ENCODE measurements at places on chromosomes 13 and 19.

DNA sequence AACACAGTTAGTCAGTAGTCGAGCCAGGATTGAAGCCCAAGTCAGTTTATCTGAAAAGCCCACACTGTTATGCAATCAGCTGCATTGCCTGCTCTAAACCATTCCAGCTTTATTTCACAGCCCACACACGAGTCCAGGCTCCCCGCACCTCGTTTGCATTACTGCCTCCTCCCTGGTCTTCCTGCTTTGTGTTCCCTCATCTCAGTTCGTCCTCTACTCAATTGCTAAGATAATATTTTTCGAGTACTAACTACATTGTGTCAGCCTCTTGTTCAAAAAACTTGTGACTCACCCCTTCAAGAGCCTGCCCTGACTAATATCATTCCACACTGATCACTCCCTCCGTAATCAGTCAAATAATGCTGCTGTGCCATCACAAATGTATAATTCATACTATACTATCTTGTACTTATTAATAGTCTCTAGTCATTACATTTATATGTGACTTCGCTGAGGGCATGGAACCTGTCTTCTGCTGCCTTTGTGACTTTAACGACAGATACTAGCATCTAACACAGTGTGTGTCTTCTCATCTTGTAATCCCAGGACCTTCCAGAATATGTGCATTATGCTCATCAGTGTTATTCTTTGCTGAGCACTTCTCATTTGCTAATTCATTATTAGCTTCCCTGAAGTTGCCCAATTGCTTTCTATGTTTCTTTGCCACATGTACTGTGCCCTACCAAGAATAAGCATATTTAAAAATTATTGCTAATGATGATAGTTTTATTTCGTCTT lies 26.2 kb upstream of the WDFY2 start:
- DNase-seq: no peak

- no peak for DNase-seq
These were observed 505 bp upstream of the SHKBP1 start for GRCh38 chr19:40576151-40576584.

- DNase-seq: no peak
These were observed 6.7 kb upstream of the PGPEP1 start for GRCh38 chr19:18333680-18334079.

- DNase-seq: no peak
These were observed 133.4 kb downstream of the OXGR1 start for GRCh38 chr13:96860882-96861281.

DNA sequence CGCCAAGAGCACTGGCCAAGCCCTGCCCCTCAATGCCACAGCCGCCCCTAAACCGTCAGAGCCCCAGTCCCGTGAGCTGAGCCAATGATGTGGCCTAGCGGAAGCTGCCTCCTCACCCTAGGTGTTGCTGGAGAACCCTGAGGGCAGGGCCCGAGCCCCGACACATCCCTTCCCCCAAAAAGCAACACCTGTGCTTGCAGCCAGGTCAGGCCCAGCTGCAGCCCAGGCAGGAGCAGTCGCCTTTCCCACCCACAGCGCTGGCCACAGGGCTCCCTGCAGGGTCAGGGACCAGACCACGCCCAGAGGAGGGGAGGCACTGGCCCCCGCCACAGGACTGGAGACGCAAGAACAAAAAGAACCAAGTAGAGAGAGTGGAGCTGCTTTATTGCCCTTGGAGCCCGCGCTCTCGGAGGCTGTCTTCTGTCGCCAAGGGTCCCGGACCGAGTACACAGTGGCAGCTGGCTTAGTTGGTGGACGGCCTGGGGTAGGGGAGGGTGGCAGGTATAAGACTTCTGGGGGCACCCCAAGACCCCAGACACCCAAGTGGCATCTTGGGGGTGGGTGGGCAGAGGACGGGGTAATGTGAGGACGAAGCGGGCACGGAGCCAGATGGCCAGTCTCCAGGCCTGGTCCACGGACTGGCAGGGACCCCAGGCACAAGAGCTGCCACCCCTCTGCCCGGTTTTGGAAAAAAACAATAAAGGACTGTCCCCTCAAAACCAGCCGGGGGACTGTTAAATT lies 3.3 kb downstream of the P2RY11 start:
- DNase-seq: no peak

DNA sequence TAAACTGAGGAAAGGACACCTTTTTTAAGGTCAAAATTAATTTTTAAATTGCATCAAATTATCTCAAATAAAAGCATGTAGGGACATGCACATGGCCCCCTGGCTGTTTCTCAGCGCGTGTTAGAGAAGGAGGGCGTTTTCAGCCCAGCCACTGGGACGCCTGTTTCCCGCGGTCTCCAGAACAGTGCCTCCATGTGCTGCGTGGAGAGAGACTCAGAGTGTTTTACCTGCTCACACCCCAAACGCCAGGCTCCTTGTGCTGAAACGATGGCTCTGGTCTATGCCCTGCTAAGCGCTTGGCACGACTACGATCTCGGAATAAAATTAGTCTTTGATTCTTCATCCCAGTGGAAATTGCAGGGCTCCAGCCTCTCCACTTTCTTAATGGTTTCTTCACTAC lies 20.0 kb upstream of the SPACA7 start:
- DNase-seq: no peak

DNA sequence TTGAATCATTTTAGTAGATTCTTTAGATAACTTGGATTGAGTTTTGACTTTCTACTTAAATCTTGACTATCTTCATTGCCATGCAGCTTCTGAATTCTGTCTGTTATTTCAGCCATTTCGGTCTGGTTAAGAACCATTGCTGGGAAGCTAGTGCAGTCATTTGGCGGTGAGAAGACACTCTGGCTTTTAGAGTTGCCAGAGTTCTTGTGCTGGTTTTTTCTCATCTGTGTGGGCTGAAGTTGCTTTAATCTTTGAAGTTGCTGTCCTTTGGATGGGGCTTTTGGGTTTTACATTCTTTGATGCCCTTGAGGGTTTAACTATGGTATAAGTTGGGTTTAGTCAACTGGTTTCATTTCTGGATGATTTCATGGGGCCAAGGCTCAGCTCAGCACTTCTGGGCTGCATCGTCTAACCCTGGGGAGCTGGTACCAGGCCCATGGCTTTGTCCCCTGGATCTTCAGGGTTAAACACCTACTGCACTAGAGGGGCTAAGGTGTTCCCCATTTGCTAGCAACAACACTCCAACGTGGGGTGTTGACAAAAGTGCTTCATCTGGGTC lies 10.0 kb upstream of the IGFL2 start:
- DNase-seq: no peak

DNA sequence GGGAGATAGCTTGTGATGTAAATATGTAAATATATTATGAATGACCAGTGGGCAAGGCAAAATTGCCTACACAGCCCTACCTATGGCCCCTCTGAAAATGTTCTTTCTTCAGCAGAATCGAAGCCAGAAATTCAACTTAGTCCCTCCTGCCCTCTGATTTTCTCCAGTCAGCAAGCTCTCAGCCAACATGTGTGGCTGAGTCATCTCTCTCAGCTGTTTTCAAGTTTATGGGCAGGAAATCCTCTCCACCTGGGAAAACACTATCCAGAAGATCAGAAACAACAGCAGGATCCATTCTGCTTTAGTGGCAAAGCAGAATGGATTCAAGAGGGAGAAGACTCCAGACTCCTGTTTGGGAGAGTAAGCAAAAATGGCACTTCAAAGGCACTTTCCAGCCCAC lies 8.9 kb upstream of the ZNF527 start:
- DNase-seq: no peak

DNA sequence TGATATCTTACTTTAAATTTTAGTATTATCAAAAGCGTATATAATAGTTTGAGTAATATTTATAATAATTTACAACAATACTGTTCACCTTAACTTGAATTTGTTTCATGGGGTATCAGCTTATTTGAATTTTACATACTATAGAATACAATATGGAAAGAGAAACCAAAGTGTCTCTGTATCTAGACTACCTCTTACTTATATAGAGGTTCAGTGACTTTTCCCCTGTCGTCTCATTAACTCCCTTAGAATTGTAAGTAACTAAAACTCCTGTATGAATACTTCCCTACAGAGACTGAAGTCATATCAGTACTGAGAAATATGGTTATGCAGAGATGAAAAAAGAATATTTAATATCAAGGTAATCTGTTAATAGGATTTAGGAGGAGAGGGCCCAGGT lies 26.8 kb downstream of the COG6 start:
- no peak for DNase-seq

- no peak for DNase-seq
These were observed 92.1 kb downstream of the USP12 start for GRCh38 chr13:27079421-27079958.

GRCh38 chr13:35954207-35954560 lies 177.0 kb downstream of the DCLK1 start:
- DNase-seq: no peak

DNA sequence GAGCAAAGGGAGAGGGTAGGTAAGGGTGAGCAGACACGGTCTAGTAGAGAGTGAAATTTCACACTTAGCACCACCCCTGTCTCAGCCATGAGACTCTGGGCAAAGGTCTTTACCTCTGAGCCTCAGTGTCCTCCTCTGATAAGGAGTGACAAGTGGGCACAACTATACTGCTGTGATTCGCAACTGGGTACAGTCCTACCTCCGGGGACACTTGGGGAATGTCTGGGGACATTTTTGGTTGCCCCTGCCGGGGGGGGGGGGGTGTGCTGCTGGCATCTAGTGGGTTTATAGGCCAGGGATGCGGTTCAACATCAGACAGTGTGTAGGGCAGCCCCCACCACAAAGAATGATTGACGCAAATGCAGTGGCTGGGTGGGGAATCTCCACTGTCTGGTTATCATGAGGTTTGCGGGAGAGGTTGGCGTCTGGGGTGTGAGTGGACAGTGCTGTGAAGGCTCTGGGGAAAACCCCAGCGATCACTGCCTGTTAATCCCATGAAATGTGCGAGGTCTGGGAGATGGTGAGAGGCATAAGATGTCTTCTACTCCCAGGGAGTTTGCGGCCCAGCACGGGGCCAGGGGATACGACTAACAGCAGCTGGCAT lies 4.3 kb downstream of the NACC1 start:
- no peak for DNase-seq

- DNase-seq: no peak
These were observed 46.0 kb upstream of the RANBP3 start for GRCh38 chr19:6023936-6024335.

DNA sequence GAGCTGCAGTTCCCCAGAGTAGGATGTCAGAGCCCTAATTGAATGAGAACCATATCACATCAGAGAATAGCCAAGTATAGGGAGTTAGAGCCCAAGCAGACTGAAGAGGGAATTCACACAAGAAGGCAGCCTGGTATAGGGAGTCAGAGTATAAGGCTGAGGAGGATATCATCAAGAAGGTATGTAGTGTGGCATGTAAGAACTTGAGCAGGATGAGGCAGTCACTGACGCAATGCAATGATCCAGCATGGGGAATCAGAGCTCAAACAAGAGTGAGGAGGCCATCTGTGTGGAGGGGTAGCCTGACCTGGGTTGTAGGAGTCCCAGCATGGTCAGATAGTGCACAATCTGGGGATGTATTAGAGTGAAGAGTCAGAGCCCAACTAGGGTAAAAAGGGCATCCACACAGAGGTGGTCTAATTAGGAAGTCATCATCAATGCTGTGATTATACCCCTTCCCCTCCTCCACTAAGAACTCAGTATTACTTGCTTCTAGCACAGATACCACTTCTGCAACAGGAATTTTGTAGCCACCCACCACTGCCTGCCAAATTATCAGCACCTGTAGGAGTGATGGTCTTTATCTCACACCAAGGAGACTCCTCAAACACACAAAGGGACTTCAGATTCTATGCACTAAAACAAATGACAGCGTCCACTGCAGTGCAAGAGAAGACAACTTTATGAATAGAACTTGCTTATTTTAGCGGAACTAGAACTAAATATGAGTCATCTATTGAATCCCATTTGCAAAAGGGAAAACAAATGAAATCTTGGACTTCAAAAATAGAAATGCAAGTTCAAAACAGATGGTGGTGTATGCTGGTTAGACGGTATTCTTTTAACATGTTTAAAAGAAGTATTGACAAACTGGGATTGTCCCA lies 107.2 kb downstream of the FNDC3A start:
- DNase-seq: no peak

DNA sequence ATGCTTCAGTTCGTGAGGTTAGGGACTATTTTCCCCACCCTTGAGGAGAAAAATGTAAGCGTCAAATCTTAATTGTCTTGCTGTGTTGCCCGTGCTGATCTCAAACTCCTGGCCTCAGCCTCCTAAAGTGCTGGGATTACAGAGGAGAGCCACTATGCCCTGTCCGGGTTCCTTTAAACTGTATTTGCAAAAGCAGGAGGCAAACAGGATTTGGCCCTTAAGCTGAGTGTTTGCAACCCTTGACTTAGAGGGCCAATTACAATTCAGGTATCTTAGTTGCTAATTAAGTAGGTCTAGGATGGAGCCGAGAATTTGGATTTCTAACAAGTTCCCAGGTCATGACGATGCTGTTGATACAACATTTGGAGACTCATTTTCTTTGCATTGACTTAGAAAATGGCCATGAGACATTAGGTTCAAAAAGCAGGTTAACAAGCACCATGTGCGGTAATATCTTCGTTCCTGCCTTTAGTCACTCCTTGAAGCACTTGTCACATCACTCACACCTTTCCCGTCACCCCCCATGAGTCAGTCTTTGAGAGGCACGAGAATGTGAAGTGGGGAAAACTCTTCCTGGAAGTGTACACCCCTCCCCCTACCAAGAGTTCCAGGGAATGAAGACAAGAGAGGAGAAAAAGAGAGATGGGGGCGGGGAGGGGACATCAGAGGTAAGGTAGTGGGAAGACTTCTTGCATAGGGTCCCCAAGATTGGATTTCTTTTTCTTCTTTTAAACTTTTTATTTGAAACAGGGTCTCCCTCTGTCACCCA lies 2.6 kb downstream of the NAPSA start:
- DNase-seq: no peak

DNA sequence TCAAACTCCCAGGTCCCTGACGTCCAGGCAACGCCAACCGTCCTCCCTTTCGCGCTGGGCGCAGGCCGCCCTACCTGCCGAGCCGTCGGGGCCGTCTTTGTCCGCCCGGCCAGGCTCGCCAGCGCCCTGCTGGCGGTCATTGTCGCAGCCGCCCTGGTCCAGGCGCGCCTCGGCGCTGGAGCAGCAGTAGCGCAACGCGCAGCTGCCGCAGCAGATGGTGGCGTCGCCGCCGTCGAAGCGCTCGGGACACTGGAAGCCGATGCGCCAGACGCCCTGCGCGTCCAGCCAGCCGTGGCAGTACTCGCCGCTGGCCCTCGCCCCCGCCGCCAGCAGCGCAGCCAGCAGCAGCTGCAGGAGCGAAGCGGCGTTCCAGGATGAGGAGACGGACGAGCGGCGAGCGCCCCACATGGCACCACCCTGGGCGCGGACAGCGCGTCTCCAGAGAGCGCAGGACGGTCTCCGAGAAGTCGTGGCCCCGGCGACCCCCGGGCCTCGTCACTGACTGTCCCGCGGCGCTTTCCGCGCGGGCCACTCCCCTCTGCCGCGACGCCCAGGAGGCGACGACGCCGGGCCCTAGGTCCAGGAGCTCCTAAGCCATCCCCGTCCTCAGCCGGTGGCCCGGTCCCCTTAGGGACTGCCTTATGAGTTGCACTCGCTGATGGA lies 1.1 kb downstream of the SHISA2 start:
- no peak for DNase-seq

DNA sequence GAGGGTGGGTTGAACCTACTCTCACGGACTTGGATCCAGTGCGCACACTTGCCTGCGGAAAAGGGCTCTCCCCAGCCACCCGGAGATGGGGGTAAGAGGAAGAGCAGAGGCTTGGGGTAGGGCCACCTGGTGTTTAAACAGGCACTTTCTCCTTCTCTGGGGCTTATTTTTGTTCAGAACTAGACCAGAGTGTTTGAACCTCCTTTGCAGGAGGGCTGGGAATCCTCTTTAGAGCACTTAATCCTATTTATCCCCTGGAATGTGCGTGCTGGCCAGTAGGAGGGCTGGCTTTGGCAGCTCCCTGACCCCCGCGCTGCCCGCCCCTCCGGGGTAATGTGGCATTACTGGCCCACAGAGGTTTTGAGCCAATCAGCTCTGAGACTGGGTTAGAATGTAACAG lies 2.0 kb downstream of the RGS9BP start:
- DNase-seq: no peak
